ENCODE measurements at places on chromosomes 13 and 19.

DNA sequence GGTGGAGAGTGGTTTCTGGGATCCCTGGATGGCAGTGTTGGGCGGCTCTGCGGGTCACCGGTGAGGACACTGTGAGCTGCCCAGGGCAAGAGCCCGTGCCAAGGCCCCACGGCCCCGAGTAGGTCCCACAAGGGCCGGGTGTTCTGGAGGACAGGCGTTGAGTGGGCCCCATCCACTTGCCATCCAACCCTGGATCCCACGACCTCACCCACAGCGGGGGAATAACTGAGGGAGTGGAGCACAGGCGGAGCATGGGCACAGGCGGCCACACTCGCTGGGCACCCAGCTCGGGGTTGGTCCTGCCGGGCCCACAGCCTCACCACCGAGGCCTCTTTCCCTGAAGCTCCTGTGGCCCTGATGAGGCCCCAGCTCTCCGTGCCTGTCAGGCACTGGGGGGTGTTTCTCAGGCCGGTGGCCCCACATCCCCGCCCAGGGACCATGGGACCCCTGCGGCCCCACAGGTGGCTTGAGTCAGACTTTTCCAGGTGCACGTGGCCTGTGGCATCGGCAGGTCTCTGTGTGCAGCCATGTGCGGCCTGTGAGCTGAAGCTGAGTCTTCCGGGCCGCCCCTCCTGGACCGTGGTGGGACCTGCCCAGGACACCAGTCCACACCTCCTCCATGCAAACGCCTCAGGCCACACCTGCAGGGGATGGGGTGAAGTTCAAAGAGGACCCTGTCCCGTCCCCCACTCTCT is 16.6 kb downstream of the TMEM255B start:
- no peak for DNase-seq

DNA sequence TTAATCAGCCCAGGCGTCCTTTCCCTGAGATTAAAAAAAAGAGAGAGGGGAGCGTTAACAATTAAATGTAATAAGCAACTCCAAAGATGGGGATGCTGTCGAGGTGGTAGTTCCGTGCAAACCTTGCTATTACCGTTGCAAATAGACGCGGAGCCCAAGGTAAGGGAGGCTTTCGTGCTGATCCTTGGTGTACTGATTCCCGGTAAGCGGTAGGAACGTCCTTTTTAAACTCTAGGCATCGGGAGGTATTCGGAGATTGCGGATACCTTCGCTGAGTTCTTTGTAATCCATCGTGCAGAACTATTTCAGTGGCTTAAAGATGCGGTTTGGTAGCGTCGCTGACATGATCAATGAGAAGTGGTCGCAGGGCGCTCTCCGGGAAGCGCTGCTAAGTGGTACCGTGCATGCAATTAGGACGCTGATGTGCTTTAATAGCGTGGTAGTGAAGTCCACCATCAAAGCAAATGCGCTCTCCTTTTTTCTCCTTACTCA is 3.1 kb downstream of the SLITRK5 start:
- no peak for DNase-seq

GRCh38 chr13:93559718-93560117 is 333.1 kb downstream of the GPC6 start:
- no peak for DNase-seq

DNA sequence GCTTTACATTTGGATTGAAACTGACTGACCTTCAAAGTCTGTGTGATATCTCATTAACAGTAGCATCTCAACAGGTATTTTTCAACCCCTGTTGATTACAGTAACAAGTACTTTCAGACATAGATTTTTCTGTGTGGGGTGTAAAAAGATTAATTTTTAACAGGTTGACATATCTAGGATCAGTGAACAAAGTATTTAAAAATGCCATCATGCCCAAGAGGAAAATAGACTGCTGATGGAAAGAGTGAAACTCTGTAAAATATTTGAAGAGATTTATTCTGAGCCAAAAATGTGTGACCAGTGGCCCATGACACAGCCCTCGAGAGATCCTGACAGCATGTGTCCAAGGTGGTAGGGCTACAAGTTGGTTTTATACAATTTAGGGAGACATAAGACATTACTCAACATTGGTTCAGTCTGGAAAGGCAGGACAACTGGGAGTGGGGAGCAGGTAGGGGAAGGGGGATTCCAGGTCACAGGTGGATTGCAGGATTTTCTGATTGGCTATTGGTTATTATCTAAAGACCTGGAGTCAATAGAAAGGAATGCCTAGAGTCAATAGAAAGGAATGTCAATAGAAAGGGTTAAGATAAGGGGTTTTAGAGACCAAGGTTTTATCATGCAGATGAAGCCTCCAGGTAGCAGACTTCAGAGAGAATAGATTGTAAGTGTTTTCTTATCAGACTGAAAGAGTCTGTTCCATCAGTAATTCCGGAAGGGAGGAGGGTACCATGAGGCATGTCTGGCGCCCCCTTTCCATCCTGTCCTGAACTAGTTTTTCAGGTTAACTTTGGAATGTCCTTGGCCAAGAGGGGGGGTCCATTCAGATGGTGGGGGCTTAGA is 29.1 kb downstream of the TNFRSF19 start:
- DNase-seq, result no peak

DNA sequence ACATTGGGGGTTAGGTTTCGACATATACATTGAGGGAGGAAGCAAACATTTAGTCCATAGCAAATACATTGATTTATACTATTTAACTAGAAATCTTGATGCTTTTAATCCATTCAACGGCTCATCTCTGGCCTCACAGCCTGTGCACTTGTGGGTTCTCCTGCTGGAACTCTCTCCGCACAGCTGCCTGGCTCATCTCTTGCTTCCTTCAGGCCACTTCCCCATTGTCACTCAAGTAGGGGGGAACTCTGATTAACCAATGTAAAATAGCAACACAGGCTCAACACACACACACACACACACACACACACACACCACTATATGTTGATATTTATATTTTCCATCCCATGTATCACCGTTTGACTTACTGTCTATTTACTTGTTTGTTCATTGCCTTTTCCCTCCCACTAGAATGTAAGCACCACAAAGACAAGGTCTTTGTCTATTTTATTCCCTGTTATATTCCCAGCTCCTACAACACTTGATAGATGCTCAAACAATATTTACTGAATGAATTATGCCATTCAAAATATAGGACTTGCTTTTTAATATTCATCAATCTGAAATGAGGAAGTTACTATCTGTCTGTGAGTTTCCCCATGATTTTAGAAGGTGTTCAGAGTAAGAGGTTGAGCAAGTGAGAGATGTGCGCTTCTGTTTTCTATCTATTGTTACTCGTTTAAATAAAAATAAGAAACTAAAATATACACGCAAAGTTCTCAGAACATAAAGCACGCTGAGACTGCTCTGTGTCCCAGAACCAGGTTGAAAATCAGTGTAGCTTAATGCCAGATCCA is 29.8 kb upstream of the PABPC3 start:
- DNase-seq, result no peak

DNA sequence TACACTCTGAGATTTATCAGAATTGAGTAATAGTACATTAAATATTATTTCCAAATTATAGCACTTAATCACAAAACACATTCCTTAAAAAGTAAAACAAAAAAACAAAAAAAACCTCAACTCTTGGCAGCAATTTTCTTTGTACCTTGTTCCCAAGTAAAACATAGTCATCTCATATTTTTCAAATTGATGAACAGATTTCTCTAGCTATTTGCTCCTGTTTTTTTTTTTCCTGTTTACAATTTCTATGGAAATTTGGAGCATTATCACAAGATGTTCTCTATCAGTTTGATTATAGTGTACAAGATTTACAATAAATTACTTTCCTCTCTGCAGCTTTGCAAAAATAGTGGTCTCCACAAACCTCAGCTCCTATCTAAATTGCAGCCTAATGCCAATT is 25.0 kb downstream of the RFC3 start:
- no peak for DNase-seq

- DNase-seq, result no peak
These were observed 36.3 kb downstream of the COL4A2 start for GRCh38 chr13:110343241-110343865.

GRCh38 chr13:99642006-99642405 is 140.7 kb downstream of the TM9SF2 start:
- no peak for DNase-seq

- DNase-seq, result no peak
These were observed 12.2 kb upstream of the UBE2L5 start for GRCh38 chr13:30409886-30410704.

DNA sequence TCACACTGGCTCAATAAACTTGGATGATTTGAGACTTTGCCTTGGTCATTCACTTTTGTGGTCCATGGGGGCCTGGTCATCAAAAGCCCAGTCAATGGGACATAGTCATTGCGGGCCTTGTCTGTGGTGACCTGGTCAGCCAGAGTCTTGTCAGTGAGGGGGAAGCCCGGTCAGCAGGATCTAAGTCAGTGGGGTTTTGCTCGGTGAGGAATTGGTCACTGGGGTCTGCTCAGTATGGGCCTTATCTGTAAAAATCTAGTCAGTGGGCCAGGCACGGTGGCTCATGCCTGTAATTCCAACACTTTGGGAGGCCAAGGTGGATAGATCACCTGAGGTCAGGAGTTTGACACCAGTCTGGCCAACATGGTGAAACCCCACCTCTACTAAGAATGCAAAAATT is 63.7 kb upstream of the TPM4 start:
- no peak for DNase-seq

DNA sequence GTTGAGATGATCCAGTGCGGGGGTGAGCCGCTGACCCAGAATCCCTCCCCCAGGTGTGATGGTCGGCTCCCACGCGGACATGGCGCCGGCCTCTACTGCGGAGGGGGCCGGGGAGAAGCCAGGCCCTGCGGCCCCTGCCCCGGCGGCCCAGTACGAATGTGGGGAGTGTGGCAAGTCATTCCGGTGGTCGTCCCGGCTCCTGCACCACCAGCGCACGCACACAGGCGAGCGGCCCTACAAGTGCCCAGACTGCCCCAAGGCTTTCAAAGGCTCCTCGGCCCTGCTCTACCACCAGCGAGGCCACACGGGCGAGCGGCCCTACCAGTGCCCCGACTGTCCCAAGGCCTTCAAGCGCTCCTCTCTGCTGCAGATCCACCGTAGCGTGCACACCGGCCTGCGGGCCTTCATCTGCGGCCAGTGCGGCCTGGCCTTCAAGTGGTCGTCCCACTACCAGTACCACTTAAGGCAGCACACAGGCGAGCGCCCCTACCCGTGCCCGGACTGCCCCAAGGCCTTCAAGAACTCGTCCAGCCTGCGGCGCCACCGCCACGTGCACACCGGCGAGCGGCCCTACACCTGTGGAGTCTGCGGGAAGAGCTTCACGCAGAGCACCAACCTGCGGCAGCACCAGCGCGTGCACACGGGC is 3.7 kb upstream of the NAT14 start:
- no peak for DNase-seq

DNA sequence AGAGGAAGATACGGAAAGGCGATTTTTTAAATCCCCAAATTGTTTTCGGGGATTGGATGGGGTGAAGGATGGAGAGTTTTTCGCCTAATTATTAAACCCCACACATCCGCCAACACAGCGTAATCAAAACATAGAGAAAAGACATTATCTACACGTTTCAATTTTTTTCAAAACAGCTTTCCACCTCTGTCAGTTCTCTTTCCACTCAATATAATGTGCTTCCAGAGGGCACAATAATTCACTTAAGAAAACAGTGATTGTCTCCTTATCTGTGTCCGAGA is 435 bp upstream of the OBI1 start:
- DNase-seq, result no peak

- no peak for DNase-seq
These were observed 26.3 kb downstream of the DCAF15 start for GRCh38 chr19:13978351-13979243.

GRCh38 chr13:78709028-78709427 is 50.1 kb upstream of the OBI1 start:
- DNase-seq, result no peak
